ENCODE measurements at places on chromosomes 16 and 17. TPM values are rescaled to one million over a fixed set of nuclear protein-coding genes. Genes with fewer than 3 reads are reported as not detected.

CPD gene
- 103 TPM for total RNA-seq

CD19 gene
- total RNA-seq: not detected

MYH8 gene
- not detected for total RNA-seq

GRCh38 chr16:27404163-27404823 is 2.3 kb downstream of the IL21R start:
- ATAC-seq: no peak

DNA sequence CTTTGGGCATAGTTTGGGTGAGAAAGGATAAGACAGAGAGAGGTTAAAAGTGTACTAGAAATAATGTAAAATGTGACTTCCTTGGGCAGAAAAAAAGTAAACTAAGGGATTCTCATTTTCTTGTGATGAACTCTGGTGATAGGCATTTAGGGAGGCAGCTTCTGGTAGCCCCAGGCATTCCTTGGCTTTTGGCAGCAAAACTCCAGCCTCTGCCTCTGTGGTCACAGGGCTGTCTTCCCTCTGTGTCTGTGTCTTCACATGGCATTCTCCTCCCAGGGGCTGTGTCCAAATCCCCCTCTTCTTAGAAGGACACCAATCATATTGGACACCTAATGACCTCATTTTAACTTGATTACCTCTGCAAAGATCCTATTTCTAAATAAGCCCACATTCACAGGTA is 54.7 kb downstream of the HS3ST3B1 start:
- ATAC-seq: no peak

DNA sequence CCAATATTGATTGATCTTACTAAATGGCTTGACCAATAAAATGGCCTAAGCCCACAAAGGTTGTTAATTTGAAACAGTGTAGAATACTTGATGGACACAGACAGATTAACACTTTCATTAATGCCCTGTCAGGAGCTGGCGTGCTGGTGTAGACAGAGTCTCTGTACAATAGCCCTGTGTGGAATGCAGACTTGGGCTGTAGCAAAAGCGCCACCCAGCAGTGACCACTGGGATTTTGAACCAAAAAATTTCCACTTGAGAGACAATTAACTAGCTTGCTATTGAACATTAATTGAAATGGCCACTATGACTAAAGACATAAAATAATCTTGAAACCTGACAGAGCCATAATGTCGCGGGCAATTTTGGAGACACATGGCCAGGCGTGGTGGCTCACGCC is 19.7 kb upstream of the GUCY2D start:
- ATAC-seq: no peak

DNA sequence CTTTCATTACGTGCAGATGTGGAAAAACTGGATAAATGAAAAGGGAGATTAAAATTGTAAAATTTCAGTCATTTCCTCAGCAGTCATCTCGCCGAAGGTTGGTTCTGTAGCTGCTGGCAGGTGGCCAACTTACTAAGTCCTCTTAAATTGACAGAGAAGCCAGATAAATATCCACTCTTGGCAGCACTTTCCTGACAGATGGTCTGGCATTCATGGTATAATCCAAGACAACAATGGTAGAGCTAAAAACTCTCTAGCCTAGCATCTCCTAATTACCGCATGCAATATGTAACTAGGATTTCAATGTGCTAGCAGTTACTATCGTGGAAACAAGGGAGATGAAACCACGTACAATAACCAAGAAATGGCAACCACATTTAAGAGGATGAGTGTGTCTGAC is 306.3 kb downstream of the CNTNAP4 start:
- no peak for ATAC-seq

- no peak for ATAC-seq
These were observed 35.6 kb downstream of the ANKRD40 start for GRCh38 chr17:50672071-50672470.

DNA sequence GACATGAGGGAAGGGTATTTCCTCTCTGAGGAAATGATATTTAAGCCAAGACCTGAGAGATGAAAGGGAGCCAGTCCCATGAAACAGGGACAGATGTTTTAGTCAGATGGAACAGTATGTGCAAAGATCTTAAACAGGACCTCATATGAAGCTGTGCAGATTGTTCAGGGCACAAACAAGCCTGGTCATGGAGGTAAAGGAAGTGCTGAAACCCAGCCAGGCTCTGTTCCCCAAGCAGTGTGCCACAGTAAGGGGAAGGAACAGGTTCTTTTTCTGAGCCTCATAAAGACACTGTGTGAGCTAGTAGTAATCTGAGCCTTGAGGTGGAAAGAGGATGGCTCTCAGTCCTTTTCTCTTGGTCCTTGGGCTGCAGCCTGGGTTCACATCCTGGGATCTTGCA is 159.9 kb downstream of the ANKFN1 start:
- ATAC-seq: no peak

- ATAC-seq: no peak
These were observed 628.3 kb upstream of the CDH8 start for GRCh38 chr16:62664566-62664965.

DNA sequence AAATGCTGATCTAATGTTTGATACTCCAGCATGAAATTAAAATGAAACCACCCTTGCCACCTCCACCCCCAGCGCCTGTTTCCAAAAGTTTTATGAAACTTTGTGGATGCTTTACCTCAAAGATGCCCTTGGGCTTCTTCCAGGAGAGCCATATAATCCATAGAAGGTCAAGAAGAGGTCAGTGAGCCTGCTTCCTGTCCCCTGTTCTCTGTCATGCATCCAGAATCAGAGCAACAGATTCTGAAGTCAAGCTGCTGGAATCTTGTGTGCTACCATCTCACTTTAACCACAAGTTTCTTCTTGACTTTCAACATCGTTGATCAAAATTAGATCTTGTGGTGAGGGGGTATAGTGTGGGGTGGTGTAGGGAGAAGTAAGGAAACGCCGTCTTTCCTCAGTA is 8.6 kb downstream of the GOSR2 start:
- ATAC-seq: no peak
